ENCODE measurements at places on chromosomes 3 and 15.

GRCh38 chr15:49901996-49902684 lies 216.9 kb downstream of the ATP8B4 start:
- DNase-seq, result no peak

DNA sequence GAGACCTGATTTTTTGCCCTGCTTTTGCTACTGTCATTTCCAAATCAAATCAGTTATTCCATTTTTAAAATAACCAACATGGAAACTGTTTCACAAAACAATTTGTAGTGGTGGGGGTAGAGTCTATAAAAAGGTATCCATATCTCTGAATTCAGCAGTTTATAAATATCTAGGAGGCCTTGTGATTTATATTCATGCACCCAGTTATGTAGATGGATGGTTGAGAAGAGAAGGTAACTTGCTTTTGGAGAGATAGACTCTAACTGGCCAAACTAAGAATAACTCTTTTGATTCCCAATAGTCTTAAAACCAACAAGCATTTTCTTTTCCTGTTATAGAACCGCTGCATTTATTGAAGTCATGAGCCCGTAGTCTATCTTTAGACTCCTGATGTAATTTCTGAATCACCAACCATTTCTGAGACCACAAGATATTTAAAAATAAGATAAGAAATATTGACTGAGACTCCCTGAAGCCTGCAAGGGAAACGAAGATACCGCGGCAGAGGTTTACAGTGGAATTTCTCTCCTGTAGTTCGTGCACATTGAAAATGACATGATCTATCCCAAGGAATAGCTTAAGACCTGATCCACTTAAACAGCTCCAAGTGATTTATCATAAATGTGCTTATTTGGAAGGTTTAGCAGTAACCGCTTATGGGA lies 68.5 kb downstream of the SAMMSON start:
- no peak for DNase-seq

- DNase-seq, result no peak
Measured at GRCh38 chr15:48176112-48176511, 2.0 kb downstream of the MYEF2 start.

GRCh38 chr3:45670991-45671390 lies 18.2 kb upstream of the SACM1L start:
- no peak for DNase-seq

DNA sequence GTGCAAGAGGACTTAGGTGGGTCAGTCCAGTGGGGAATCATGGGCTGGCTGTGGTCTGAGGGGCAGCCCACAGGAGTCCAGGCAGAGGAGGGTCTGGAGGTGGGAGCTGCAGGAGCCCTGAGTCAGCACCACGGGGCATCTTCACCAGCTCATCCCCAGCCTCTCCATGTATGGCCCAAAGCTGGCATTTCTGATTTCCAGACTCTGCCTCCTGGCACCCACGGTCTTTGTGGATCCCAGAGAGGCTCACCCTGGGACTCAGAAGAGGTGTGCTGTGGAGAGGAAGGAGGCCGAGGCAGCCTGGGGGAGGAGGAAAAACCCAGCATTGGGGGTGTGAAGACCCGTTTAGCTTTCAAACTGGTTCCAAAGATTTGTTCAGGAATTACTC lies 64.5 kb upstream of the KLF13 start:
- DNase-seq, result no peak

GRCh38 chr3:33722626-33723370 lies 4.7 kb upstream of the CLASP2 start:
- DNase-seq, result no peak

GRCh38 chr3:143612541-143612940 lies 235.7 kb downstream of the SLC9A9 start:
- no peak for DNase-seq

DNA sequence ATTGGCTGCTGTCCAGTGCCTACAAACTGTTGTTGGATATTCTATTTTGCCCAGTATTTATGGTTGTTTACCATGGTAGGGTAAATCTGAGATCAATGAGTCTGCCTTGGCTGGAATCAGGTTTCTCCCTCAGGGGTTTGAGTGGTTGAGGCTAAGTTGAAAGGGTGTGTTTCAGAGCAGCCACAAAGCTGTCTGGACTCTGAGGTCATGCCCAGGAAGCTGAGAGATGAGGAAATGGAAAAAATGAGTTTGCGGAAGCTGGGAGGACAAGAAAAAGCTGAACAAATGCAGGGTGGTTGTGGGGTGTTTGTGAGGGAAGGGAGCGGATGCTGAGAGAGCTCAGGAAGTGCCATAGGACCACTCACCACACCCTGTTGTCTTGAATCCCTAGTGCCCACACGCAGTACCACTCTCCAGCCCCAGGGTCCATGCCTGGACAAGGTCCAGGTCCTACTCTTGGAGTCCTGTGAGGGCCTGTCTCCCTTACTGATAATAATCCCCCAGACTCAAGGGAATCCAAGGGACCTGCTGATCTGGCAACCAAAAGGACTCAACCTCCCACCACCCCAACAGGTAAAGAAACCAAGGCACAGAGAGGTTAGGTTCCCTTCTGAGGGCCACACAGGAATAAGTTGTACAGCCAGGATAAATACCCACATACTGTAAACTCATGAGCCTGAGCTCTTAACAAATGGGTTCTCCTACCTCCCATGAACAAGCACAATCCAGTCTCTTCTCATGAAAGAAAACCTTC lies 81.6 kb downstream of the PPCDC start:
- peak; percentile 88 for DNase-seq

- no peak for DNase-seq
Measured at GRCh38 chr3:51955175-51955892, at the start of gene GPR62. GPR62 (plus strand) TSS chr3:51955381; CDS start chr3:51955653, 272 bp downstream.
